ENCODE measurements at places on chromosomes 3 and 15.

DNA sequence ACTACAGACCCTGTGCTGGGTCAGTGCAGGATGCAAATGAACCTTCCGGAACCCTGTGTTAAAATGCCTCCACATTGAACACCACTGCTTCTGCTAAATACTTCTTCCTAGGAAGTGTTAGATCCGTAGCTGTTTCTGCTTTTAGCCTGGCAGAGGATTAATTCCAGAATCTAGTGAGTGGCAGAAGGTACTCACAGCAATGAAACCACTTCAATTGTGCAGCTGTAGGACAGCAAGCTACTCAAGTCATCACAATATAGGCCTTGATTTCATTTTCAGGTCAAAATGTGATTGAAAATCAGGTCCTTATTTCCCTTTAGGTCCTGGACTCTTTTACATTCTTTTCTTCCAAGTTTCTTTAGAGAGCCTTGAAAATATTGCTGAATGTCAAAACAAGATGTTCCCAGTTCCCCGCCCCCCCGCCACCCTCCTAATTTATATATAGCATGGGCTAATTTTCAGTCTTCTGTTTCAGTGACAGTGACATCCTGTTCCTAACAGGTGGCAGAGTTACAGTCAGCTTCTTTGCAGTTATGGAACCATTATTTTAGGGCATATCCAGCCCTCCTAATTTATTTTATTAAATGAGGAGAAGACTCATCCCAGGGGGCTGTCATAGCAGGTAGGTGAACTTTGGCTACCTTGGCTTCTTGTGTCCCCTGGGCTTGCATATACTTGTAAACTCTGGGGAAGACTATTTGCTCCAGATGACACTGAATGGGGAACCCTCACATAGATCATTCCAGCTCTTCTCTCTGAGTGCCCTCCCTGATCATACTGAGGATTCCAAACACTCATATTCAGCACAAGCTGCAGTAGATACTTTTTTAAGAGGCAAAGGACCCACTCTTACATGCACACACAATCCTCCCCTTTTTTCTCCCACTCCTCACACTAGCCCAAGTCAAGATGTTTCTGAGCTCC lies 28.0 kb upstream of the ARNT2 start:
- DNase-seq = no peak

DNA sequence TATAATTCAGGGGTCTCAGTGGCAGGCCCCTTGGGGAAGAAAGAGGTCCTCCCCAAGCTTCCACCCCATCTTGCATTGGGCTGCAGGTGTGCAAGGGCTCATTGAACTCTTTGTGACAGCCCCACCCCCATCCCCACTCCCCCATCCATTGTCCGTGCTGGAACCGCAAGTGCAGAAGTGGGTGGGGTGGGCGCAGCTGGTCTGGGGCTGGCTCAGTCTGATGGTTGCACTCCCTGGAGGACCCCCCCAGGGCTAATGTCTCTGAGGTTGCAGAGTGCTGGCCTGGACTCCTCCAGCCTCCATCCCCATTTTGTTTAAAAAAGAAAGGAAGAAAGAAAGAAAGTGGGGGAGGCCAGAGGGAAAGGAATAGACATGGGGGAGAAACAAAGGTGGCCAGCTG lies 42.3 kb upstream of the ARL8B start:
- no peak for DNase-seq

DNA sequence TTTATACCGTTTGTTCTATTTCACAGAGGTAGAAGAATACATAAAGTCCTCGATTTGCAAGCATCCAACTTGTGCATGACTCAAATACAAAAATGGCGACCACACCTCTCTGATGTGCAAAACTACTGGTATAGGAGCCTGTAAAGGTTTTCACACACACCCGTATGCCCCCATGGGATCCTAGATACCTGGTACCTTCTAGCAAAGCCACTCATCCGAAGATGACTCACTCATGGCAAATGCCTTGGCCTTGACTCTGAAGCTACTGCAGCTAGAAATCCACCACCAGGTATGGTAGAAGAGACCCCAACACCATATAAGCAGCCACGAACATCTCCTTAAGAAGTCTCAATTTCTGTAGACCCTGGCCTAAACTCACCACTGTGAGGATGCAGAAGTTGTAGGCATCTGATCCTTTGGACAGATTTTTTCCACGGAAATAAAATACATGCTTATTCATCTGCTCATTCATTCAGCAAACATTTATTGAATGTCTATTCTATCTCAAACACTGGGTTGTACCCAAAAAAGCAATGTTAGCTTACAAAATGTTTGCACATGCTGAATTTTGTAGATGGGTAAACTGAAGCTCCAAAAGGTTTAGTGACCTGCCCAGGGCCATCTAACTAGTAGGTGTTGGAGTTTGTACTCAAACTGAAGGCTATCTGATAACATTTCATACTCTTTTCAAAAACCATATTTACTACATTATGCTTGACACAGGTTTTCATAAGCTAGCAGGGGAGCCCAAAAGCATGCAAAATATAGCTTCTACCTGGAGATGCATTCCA lies 158.8 kb downstream of the RORA start:
- no peak for DNase-seq

- no peak for DNase-seq
Measured at GRCh38 chr15:25408929-25409328, 29.9 kb downstream of the UBE3A start.

DNA sequence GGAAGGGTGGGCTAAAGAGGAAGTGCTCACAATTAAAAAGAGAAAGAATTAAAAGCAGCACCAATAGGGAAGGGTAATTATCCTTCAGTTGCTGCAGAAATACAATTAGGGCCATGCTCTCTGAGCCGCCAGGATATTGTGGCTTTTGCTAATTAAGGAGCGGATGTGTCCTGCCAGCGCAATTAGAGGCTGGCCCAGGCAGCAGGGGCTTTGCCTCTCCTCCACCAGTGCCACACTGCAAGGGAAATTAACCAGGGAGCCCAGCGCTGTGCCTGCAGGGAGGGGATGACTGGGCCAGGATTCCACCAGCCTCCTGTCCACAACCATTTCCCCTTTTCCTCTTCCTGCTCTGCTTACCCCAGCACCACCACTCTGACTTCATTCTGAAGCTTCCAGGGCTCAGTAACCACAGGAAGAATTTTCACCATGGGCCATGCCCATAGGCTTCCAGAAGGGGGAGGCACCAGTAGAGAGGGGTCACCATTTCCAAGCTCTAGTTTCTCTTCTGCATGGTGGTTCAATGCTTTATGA lies 10.4 kb upstream of the AEN start:
- no peak for DNase-seq

- DNase-seq = no peak
Measured at GRCh38 chr3:146914409-146914808, 309.3 kb upstream of the PLSCR5 start.

DNA sequence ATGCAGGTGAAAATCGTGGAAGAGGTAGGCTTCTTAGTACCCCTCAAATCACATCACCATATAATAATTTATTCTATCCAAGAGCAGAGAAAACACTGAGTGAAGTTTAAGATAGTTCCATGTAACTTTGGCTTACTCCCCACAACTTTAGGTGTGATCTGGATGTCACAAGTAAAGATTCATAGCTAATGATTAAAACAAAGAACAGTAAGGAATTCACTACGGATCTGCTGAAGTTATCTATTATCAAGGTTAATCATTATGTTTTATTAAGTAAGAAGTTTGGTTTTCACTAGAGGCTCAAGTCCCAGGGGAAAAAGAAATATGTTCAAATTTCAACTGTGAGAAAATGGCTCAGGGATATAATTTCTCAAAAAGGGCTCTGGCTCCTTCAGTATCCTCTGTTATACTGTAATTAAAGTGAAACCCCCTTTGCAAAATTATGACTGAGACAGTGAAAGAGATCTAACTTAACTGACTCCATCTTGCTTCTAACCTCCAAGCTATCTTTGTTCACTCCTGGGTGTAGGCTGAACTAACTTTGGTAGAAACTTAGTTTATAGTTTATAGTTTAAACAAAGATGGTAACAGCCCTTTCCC lies 17.1 kb downstream of the CD80 start:
- no peak for DNase-seq

- no peak for DNase-seq
Measured at GRCh38 chr3:70763894-70764293, 451.5 kb upstream of the MDFIC2 start.

- DNase-seq = peak; percentile 37
Measured at GRCh38 chr3:64617610-64618009, 70.2 kb downstream of the ADAMTS9 start.

- peak; percentile 94 for DNase-seq
Measured at GRCh38 chr15:71761649-71762048, 48.7 kb upstream of the NR2E3 start.

- no peak for DNase-seq
Measured at GRCh38 chr3:197367081-197367780, 68.8 kb upstream of the DLG1 start.

DNA sequence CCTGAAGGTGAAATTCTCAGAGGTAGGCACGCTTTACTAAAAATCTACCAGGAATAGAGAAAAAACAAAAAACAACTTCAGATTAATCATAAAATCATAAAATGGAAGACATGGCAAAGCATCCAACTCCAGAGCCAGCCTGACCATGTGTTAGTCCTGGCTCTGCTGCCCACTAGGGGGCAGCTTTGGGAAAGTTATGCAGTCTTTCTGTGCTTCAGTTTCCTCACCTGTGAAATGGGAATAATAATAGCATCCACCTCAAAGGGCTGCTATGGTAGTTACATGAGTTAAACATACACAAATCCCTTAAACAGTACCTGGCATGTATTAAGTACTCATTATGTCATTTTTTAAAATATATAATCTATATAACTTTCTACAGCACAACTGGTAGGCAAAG lies 52.3 kb downstream of the WNT5A start:
- peak; percentile 9 for DNase-seq

DNA sequence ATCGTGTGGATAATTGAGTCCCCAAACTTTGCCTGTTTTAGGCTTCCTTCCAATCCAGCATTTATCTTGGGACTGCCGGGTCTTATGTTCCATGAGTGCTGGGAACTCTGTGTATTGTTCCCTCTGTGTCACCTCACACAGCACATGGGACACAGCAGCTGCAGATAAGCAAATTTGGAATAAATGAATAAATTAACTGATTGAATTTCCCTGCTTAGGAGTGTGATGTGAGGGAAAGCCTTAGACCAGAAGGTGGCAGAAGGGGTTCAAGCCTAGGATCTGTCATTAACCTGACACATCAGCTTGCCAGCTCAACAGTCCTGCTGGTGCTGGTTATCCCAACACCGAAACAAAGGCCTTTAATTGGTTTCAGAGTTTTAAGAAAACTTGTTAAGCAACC lies 114.3 kb downstream of the OXSM start:
- DNase-seq = no peak

- peak; percentile 20 for DNase-seq
Measured at GRCh38 chr15:29774900-29775299, 47.4 kb downstream of the TJP1 start.

- DNase-seq = peak; percentile 40
Measured at GRCh38 chr15:70113304-70113700, 15.6 kb upstream of the TLE3 start.

DNA sequence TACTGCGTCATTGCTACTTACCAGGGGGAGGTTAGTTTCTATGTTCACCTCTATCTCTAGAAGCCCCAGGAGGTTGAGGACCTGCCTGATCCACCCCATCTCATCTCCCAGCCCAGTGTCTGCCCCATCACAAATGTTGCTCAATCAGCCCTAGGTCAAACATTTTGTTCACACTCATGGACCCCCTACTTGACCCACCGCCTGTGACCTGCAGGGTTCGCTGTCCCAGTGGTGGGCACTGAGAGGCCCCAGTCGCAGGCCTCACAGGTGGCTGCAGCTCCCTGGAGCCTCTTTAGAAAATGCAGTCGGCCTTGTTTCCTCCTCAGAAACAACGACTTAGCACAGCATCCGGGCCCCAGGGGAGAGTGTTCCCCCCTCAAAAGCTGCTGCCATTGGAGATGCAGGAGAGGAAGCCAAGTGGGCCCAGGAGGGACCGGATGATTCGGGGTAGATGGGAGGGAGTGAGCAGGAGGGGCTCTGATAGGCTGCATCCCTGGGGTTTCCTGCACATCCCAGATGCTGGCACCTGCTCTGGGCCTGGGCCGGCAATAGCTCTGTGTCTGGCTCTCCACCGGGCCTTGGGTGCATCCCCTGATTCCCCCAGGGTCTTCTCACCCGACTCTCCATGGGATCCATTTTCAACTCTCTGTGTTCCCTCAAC lies 18.4 kb upstream of the INSYN1 start:
- no peak for DNase-seq

- no peak for DNase-seq
Measured at GRCh38 chr3:194800002-194800401, 114.3 kb downstream of the FAM43A start.

DNA sequence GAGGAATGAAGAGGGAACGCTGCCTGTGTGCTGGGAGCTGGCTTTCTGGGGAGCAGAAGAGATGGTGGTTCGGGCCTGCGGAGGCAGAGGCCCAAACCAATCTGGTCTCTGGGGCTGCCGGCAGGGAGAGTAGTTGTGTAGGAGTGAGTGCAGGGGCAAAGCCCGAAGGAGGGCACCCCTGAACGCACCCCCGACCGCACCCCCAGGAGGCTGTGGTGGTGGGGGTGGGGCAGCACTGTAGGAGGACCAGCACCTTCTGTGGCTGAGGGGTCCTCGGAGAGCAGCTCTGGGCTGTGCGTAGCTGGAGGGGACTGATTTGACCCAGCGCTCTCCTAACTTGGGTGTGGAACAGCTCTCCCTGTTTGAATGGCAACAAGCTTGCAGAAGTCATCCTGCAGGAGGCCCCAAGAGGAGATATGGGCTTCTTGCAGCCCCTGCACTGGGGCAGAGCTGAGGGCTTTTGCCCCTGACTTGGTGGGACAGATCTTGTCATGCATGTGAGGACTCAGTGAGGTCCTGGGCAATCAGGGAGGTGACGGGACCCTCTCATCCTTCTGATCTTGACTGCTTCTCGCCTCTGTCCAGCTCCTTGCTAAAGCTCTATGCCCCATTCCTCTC lies 26.1 kb downstream of the C15orf39 start:
- no peak for DNase-seq

DNA sequence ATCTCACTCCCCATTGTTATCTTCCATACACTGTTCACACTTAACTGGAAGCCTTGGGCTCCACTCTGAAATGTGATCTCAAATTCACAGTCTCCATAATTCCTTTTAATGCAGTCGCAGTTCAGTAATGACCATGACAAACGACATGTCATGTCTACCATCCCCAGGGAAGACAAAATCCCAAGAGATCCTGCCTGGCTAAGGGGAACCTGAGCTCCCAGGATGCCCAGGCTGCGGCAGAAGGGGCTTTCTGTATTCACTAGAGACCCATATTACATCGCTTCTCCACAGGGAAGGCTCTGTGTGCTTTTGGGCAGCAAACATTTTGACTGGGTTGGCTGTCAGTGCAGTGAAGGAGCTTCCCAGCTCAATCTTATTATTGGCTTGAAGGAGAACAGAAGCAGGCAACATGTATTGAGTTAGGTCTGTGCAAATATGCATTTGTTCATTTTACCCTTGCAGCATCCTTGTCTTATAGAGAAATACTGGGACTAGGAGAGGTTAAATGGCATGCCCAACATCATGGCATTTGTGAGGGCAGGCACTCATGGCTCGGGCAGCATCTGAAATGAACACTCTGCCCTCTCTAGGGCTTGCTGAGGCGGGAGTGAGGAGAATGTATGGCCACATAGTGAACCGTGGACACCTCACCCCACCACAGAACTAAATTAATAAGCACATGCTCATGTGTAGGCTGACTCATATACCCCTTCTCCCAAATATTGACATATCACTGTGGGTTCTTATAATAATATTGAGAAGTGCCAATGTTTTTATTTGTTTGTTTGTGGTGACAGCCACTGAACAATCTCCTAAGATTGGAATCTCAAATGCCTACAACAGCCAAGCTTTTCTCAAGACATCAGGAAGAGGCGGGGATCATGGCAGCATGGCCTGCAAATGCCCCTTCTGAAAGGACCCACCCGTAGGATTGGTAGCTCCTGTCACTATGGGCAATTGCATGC lies 141.6 kb upstream of the FOXB1 start:
- no peak for DNase-seq

GRCh38 chr15:56532721-56533460 lies 68.0 kb upstream of the MNS1 start:
- DNase-seq = no peak

Measured in kidney capillary endothelial cell (primary cell).